ENCODE measurements at places on chromosomes 3 and 15. TPM values are rescaled to one million over a fixed set of nuclear protein-coding genes. Genes with fewer than 3 reads are reported as not detected.

RGMA gene
- total RNA-seq: 3.8 TPM

MCF2L2 gene
- total RNA-seq: 0.13 TPM

P2RY13 gene
- 1.8 TPM for total RNA-seq

- no peak for DNase-seq
Observed at GRCh38 chr3:196141866-196142201, 59.9 kb upstream of the TFRC start.

All from thyroid gland (tissue), 4 donors.